ENCODE measurements at places on chromosomes 11 and 22. TPM values are rescaled to one million over a fixed set of nuclear protein-coding genes. Genes with fewer than 3 reads are reported as not detected.

- no peak for DNase-seq
Observed at GRCh38 chr11:132559331-132560036, 972.8 kb downstream of the OPCML start.

- DNase-seq, result no peak
Observed at GRCh38 chr11:12190511-12190910, 80.1 kb downstream of the MICAL2 start.

GRCh38 chr11:62418136-62418535 is 697 bp upstream of the SCGB1A1 start:
- no peak for DNase-seq

DNA sequence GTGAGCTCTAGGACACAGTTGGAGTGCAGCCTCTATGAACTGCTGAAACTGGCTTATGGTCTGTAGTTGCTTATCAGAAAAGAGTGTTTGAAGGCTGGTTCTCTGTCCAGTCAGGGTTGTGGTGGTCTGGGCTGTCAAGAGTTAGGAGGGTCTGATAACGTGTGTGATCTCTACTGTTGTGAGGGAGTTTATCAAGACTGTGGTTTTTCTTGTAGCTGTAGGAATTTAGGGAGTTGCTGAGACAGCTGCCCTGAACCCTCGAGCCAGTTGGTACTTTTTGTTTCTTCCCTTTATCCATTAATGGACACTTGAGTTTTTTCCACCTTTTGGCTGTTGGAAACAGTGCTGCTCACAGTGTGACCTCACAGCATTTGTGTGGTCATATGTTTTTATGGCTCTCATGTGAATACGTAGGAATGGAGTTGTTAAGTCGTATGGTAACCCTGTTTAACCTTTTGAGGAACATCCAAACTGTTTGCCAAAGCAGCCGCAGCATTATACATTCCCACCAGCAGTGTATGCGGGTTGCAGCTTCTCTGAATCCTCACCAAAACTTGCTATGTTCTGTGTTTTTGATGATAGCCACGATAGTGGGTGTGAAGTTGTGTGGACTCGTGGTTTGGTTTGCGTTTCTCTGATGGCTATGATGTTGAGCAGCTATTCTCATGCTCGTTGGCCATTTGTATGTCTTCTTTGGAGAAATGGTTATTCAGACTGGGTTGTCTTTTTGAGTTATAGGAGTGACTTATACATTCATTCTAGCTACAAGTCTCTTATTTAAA is 20.9 kb upstream of the DGCR8 start:
- no peak for DNase-seq

DNA sequence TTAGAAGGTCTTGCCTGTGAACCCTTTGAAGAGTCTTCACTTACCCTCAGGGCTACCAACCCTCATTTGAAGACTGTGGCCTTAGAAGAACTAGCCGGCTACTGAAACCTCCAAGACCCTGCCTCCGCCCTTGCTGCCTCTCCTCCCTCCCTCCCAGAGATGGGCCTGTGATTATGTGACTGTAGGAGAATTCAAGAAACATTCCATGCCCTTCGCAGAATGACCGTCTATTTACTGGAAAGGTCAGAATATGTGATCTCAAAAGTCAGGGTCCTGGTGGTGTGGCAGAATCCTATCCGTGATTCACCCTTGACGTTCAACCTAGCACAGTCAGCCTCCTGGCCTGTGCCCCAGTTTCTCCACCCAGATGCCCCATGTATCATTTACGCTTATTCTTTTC is 109.6 kb downstream of the CTNND1 start:
- no peak for DNase-seq

DNA sequence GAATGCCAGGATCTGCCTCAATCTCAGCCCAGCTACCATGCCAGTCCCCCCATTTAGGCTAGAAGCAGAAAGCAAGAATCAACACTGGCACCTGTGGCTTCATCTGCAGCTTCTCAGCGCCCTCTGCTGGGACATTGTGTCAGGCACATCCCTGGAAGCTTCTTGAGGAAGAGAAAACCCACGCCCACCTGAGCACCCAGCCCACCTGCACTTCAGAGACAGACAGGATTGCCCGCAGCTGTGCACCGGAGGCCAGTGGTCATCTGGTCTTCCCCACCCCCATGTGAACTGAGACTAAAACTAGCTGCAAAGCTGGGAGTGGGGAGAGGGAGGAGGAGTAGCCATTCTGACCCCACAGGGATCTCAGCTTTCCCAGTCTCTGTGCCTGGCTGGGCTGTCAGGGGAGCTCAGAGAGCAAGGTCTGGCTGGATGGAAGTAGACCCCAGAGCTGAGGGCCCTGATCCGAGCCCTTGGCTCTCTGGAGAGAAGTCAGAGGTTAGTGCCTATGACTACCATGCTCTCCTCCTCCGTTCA is 66.8 kb downstream of the FEZ1 start:
- DNase-seq, result peak; percentile 35

GRCh38 chr11:110990311-110990710 is 255.2 kb upstream of the POU2AF2 start:
- no peak for DNase-seq

DNA sequence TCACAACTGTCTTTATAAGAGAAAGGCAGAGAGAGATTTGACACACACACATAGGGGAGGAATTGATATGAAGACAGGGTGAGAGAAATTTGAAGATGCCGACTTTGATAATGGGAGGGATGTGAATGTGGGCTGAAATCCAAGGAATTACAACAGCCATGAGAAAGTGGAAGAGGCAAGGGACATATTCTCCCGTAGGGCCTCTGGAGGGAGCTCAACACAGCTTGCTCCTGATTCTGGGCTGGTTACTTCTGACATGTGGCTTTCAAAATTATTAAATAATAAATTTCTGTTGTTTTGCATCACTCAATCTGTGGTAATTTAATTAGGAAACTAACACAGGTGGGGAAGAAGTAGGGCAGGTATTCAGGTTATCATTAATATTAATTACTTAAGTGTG is 282.9 kb downstream of the LUZP2 start:
- no peak for DNase-seq

- no peak for DNase-seq
Observed at GRCh38 chr11:93922830-93923229, 72.4 kb upstream of the VSTM5 start.

- DNase-seq, result no peak
Observed at GRCh38 chr11:22221143-22221542, 28.3 kb downstream of the ANO5 start.

DNA sequence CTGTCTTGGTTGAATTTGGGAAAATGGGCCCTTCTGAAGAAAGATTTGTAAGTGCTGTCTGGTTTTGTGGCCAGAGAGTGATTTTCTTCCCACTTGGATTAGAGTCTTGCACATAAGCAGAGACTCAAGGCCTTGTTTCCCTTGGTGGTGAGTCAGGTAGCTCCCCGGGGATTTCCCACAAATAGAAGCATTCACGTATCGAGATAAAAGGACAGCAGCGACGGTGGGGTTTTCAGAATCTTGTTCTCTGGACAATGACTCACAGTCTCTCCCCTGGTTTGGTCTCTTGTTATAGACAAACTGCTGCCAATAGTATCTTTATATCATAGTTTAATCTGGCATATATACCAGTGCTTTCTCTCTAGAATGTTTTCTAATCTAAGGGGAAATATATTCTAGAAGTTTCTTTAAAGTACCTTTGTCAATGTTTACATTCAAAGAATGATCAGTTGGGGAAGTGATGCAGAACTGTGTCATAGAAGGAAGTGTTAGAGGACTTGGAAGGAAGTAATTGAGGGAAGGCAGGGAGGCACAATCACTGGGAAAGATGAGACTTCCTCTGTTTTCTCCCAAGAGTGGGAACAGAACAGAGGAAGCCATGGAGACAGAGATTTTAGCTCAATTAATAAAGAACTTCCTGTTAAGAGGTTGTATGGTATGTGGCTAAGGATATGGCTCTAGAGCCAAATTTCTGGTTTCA is 18.1 kb downstream of the POLA2 start:
- DNase-seq, result no peak

- DNase-seq, result no peak
Observed at GRCh38 chr11:83374311-83374710, 88.1 kb upstream of the CCDC90B start.

- DNase-seq, result no peak
Observed at GRCh38 chr11:15780382-15780781, 576.0 kb downstream of the SOX6 start.

DNA sequence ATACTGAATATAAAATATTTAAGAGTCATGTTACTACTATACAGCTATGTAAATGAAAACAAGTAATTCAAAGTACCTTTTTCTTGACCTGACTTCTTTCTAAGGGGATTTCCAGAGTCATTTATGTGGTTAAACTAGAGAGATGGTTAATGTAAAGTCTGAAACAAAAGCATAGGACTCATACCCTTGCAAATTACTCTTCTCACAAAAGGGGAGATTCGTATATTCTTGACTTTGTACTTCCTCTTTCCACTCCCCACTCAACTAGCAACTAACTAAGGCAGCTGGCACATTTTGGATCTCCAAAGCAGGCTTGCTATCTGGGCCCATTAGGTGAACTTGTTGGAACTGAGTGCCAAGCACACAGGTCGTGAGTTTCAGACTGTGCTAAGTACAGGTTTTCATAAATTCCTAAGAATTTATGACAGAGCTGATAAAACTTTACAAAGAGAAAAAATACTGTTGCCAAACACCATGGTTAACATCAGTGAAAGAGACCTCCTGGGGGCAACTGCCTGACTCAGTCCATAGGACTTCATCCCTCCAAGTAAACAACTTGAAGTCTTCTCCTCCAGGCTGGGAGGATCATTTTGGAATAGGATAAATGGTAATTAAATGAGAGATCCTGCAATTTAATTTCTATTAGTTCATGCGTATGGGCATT is 77.0 kb upstream of the DDI1 start:
- DNase-seq, result no peak

DNA sequence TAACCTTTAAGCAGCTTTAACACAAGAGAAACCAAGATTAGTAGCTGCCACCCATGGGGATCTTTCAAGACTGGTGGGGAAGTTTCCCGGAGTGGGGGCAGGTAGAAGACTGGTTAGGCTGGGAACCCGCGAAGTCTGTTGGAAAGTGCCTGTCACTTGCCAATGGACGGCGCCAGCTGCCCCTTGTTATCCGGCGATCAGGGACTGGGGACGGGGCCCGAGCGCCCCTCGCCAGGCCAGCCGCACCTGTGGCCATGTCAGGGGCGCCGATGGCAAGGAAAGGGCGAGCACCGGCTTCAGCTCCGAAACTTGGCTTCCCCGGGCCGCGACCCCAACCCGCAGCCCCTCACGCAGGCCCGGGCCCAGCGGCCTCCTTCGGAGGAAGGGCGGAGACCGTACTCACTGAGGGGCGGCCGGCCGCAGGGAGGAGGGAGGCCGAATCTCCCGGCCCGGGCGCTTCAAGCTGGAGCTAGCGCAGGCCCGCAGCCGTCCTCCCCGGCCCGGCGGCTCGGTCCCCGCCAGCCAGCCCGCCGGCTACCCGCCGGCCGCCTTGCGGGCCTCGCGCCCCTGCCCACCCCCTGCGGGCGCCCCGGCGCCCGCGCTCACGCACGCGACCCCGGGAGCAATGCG is 539 bp downstream of the EIF4ENIF1 start:
- DNase-seq, result no peak

DNA sequence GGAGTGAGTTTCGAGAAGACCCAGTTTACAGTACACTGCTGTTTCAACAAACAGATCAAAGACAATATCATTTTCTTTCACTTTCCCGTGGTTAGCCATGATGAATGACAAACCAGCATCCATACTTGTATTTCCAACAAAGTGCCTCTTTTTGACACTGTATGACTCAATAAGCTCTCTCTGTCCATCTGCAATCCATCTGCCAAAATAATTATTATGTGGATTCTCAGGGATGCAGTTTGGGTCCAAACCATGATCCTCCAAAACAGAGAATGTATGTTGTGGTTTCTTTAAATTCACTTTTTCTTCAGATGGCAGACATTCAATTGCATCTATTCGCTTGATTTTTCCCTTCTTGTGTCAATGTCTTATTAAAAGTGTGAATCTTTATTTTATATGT is 37.8 kb upstream of the RASD2 start:
- no peak for DNase-seq

DNA sequence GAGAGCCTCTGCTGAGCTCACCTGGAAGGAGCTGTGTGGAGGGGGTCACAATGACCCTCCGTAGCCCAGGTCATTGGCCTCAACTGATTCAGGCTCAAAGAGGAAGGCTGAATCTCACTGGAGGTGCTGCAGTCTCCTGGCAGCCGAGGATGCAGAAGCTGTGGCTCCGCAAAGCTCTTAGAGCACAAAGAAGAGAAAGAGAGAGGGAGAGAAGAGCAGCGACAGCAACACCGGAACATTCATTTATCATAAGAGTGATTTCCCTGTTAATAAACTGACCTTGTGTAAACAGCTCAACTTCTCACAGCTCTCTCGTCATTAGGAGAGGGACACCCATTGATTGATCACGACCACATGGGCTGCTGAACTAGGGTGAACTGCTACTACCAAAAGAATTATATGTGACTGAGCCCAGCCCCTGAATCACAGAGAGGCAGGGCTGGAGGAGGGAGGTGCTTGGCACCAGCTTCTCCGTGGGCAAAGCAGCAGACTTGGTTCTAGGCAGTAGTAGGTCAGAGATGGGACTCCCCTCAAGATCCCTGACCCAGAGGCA is 281.7 kb downstream of the NXPE2 start:
- no peak for DNase-seq

GRCh38 chr22:41873391-41873790 is 40.5 kb downstream of the SREBF2 start:
- DNase-seq, result no peak

DNA sequence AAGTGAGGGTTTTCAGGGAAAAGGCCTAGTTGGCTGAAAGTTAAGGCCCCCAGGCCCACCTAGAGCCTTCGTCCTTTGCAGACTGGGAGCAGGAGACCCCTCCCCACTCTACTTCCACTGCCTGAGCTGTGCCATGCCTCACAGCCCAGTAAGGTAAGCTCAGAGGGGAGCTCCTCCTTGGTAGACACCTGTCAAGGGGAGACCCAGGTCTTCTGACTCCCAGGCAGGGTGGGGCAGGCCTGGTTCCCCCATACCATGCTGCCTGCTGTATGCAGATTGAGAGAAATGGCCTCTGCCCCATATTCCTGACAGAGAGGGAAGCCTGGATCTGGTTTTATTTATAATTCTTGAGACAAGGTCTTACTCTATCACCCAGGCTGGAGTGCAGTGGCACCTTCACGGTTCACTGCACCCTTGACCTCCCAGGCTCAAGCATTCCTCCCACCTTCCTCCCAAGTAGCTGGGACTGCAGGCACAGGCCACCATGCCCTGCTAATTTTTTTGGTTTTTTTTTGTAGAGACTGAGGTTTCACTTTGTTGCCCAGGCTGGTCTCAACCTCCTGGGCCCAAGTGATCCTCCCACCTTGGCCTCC is 697 bp downstream of the RAB36 start:
- no peak for DNase-seq

- DNase-seq, result no peak
Observed at GRCh38 chr11:46309814-46310259, 32.4 kb downstream of the CREB3L1 start.

GRCh38 chr11:44333271-44334218 is 23.6 kb upstream of the ALX4 start:
- DNase-seq, result no peak

GRCh38 chr22:30503551-30503950 is 1.9 kb downstream of the SEC14L4 start:
- no peak for DNase-seq

The OR52I1 gene
- not detected for total RNA-seq

The A4GALT gene
- total RNA-seq, result 25.6 TPM

The HINFP gene
- 30.9 TPM for total RNA-seq

The POU2AF3 gene
- 4.7 TPM for total RNA-seq

The FGF19 gene
- total RNA-seq, result not detected

The NXPE2 gene
- total RNA-seq, result not detected

The NCF4 gene
- total RNA-seq, result 33.6 TPM

The OR51F1 gene
- not detected for total RNA-seq

The ENTHD1 gene
- total RNA-seq, result not detected

The CRYBB2 gene
- not detected for total RNA-seq

The POU2AF2 gene
- not detected for total RNA-seq

The SIK2 gene
- 80.4 TPM for total RNA-seq

The PGA5 gene
- total RNA-seq, result 2.0 TPM

The SRRD gene
- total RNA-seq, result 22.1 TPM

The MRGPRX3 gene
- not detected for total RNA-seq
